ENCODE measurements at places on chromosomes 5 and 9.

DNA sequence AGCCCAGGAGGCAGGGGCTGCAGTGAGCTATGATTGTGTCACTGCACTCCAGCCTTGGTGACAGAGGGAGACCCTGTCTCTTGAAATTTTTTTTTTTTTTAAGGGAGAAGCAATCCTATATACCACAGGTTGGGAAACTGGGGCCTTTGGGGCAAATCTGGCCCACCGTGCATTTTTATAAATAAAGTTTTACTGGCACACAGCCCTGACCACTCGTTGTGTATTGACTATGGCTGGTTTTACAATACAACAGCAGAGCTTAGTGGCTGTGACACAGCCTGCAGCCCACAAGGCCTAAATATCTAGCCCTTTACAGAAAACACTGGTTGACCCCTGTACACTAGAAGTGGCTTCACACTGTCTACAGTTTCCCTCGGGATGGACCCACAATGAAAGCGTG lies 58.0 kb downstream of the SECISBP2 start:
- DNase-seq = no peak

- DNase-seq = no peak
Observed at GRCh38 chr9:21443849-21444625, 3.8 kb downstream of the IFNA1 start.

DNA sequence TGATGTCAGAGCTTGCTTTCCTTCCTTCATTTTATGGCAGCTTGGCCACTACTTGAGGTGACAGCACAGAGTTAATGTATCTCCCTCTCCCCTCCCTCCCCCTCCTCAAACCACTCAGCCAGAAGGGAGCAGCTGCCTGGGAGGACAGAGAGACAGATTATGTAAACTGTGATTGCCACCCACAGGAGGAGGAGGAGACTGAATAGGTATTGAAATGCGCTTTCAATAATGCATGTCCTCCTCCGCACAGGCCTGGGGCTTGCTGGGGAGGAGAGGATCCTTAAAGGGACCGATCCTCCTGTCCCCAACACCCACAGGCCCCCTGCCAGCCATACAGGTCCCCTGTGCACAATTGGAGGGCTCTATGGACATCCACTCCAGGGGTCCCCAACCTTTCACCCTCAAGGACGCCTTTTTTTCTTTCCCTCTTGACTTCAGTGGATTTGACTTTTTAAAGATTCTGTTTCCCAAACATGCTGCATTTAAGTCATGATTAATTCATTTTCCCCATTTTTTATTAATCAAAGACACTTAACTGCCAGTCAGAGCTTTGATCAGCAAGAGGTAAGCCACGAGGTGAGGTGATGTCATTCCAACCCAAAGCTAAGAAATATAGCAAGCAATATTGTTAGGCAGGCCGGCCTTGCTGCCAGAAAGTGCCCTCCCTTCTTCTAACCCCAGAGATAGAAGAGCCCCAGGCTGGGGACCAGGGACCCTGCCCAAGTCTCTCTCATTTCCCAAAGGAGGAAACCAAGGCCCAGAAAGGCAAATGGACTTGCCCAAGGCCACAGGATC lies 47.5 kb upstream of the CPLX2 start:
- DNase-seq = no peak

GRCh38 chr9:122912671-122912963 lies 506 bp downstream of the ZBTB6 start:
- no peak for DNase-seq

GRCh38 chr9:70427161-70427945 lies 12.9 kb upstream of the KLF9 start:
- no peak for DNase-seq

GRCh38 chr5:74406844-74407243 lies 233.7 kb downstream of the ENC1 start:
- DNase-seq = no peak

DNA sequence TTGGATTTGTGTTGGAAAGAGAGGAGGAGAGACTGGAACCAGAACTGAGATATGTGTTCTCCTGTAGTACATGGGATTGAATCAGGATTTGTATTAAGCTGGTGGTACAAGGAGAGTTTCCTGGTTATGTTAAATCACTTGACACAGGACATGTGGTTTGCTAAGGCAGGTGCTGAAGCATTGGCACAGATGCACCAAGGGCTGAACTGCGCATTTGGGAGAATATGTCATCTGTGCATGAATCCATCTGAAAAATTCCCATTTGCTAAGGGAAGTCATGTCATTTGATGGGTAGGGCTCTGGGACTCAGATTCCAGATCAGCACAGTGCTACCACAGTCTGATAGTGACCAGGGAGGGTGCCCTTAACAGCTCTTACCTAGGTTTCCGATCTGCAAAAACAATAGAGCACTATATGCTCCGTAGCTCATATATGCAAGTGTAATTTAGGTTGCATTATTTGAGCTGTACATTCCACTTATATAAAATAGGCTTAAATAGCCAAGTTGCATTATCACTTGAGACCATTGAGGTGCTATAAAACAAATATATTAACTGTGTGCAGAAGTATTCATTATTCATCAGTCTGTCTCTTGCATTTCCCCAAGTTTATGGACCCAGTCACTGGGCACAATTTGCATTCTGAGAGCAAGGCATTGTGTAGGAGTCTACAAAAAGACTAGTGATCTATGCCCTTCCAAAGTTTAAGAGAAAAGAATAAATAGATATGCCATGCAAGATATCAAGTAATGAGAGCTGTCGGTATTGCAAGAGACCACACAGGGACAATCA lies 55.2 kb downstream of the ADAMTS16 start:
- no peak for DNase-seq

DNA sequence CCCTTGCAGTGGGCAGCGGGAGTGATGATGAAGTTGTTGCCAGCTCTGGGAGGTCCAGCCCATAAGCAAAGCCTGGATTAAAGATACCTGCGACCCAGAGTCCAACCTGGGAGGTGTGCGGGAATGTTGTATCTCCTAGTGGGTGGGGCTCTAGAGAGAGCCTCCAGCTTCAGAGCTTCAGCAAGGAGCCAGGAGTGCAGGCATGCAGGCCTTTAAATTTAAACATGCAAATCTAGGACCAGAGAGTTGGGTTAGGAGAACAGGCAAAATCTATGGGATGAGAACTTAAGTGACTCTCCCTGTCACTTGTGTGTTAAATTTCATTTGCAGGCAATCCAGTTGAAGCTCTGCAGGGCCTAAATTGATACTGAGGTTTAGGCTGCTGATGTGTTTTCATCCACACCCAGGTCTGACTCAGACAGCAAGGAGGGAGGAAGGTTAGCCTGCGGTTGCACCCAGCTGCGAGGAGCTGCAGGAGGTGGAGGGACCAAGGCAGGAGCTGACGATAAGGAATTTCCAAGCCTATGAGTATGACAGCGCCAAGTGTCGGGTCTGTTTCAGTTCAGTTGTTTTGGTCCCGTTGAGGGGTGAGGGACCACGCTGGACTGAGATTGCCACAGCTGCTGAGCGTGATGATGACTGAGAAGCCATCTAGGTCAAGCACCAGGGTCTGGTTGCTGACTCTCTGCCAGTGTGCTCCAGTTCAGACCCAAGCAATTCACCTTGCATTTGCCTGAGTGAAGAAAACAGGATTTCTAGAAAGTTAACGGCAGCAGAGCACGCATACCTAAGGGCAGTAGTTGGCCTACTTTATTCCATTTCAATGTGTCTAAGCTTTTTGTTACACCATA lies 243.0 kb downstream of the ICE1 start:
- no peak for DNase-seq

GRCh38 chr5:108654051-108654450 lies 93.6 kb upstream of the FER start:
- DNase-seq = no peak

GRCh38 chr5:171845857-171846256 lies 60.2 kb downstream of the SMIM23 start:
- DNase-seq = no peak

DNA sequence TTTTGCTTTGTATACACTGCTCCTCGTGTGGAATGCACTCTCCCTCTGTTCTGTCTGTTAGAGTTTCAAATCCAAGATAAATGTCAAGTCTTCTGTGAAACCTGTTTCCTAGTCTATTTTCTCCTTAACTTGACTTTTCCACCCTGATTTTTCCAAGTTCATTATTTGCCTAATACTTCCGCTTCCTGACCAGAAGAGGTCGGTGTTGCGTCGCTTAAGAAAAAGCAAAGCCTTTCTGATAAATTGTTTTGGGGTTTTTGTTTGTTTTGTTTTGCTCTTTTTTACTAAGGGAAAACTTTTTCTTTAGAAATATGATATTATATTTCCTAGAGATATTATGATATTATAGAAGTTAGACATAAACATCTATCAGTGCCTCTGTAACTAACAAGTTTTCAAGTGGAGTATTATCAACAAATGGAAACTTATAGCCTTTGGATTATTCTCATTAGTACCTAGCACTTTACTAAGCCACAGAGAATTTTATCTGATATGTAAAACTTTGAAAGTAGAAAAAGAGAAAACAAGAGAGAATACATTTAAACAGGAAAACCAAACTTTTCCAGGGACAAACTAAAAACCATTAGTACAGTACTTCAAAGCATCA lies 55.8 kb downstream of the PHAX start:
- DNase-seq = no peak

DNA sequence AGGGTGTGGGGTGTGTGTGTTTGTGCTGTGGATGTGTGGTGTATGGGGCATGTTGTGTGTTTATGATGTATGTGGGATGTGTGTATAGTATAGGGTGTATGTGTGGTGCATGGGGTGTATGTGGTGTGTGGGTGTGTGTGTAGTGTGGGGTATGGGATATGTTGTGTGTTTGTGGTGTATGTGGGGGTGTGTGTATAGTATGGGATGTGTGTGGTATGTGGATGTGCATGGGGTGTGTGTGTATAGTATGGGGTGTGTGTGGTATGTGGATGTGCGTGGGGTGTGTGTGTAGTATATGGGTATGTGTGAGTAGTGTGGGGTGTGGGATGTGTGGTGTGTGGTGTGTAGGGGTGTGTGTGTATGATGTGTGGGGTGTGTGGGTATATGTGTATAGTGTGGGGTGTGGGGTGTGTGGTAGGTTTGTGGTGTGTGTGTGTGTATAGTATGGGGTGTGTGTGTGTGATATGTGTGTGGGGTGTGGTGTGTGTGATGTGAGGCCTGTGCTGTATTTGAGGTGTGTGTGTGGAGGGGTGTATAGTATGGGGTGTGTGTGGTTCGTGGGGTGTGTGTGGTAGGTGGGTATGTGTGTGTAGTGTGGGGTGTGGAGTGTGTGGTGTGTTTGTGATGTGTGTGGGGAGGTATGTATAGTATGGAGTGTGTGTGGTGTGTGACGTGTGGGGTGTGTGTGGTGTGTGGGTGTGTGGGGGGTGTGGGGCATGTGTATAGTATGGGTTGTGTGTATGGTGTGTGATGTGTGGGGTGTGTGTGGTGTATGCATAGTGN lies 10.5 kb downstream of the ECSCR start:
- no peak for DNase-seq

- DNase-seq = no peak
Observed at GRCh38 chr5:174840435-174840834, 116.1 kb downstream of the MSX2 start.

- DNase-seq = no peak
Observed at GRCh38 chr5:55820488-55820887, 30.7 kb upstream of the IL31RA start.

GRCh38 chr5:6396836-6397535 lies 18.6 kb upstream of the MED10 start:
- no peak for DNase-seq
